ENCODE measurements at places on chromosomes 16 and 17.

DNA sequence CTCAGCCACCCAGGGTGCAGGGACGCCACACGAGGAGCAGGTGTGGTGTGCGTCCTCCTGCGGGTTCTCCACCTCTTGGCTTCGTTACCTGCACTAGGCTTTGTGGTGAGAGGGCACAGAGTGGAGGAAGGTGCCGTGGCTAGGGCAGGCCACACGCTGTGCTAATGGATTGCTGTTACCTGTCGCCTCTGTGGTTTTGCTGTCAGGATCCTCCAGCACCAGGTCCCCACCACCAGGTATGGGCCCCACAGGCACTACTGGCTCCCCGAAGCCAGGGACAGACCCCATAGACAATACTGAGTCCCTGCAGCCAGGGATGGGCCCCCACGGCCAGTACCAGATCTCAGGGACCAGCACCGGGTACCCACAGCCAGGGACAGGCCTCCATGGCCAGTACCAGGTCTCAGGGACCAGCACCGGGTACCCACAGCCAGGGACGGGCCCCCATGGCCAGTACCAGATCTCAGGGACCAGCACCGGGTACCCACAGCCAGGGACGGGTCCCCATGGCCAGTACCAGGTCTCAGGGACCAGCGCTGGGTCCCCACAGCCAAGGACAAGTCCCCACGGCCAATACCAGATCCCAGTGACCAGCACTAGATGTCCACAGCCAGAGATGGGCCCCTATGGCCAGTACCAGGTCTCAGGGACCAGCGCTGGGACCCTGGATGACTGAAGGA, 315.6 kb downstream of the SEC14L1 start:
- no peak for DNase-seq

DNA sequence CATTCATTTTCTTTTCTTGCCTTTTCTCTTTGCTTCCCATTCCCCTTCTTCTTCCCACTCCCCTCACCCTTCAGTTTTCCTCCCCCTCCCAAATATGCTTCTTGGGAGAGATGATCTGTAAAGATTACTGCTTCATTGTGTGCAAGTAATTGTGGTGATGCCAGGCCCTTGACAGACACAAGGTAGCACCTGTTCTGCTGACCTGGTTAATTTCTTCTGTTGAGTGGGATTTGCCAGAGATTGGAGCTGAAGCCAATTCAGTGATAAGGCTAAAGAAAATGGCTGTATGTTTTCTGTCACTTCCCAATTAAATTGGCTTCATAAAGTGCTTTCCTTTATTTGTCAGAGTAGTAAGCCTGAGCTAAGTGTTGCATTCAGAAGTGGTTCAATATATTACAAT, 44.5 kb downstream of the AATF start:
- DNase-seq = no peak

GRCh38 chr17:61449707-61450640, 2.2 kb upstream of the TBX4 start:
- DNase-seq = no peak

DNA sequence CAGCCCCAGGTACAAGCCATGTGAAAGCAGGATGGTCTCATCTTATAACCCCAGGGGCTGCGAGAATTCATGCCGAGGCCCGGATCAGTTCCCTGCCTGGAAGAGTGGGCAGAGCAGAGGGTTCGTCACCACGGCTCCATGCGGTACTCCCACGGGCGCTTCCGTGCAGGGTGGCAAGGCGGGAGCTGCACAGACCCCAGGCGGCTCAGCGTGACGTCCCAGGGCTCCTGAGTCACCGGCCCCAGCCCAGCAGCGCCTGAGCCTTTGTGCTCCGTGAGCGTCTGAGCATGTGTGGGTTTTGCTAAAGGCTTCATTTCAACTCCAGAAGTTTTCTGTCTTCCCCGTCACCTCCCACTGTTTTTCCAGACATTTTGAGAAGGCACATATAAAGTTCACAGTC, 71.2 kb upstream of the CHMP6 start:
- no peak for DNase-seq

GRCh38 chr16:3594316-3595109, 16.9 kb downstream of the SLX4 start:
- no peak for DNase-seq

Data from stimulated activated CD8-positive, alpha-beta memory T cell treated with anti-CD3 and anti-CD28 coated beads, Interleukin-15, amount 100 ng/mL, for 24 hours (primary cell).